ENCODE measurements at places on chromosomes 12 and 14. TPM values are rescaled to one million over a fixed set of nuclear protein-coding genes. Genes with fewer than 3 reads are reported as not detected.

Gene TAS2R43
- 4.8 TPM for total RNA-seq

Gene TRIP11
- 31.8 TPM for total RNA-seq

Gene AQP6
- total RNA-seq, result not detected

Gene RNASE9
- not detected for total RNA-seq

Gene CNTN1
- 15.7 TPM for total RNA-seq

Gene TMTC1
- total RNA-seq, result 16.9 TPM

Gene DNAI7
- not detected for total RNA-seq

Gene ARPC3
- 439 TPM for total RNA-seq

Gene VTI1B
- total RNA-seq, result 57.7 TPM

Gene LMNTD1
- total RNA-seq, result not detected

Gene SCNN1A
- total RNA-seq, result 266 TPM

Gene IFI27
- total RNA-seq, result 39.5 TPM

Gene DICER1
- 55.5 TPM for total RNA-seq

Gene GPR162
- 2.3 TPM for total RNA-seq

Gene ACACB
- 11.1 TPM for total RNA-seq

Gene GRIP1
- total RNA-seq, result 8.1 TPM

Gene LBHD2
- total RNA-seq, result 1.1 TPM

Gene IGFBP6
- 34.5 TPM for total RNA-seq

Gene MYH6
- not detected for total RNA-seq

Gene HOXC5
- total RNA-seq, result 0.31 TPM

Gene BBOF1
- total RNA-seq, result 5.9 TPM

Gene RD3L
- total RNA-seq, result not detected

Gene KRT8
- total RNA-seq, result 27.2 TPM

Gene ZBTB42
- total RNA-seq, result 10.3 TPM

Gene PPP4R4
- total RNA-seq, result 0.08 TPM

Measured in esophagus squamous epithelium (tissue), 5 donors.